MCF 10A (cell line): ENCODE measurements at places on chromosomes 7 and 10. TPM values are rescaled to one million over a fixed set of nuclear protein-coding genes. Genes with fewer than 3 reads are reported as not detected.

GRCh38 chr7:114910787-114911186 is 11.1 kb upstream of the MDFIC start:
- no peak overlapping the region for H3K4me3 ChIP-seq
- H3K4me1 ChIP-seq: no peaks in the 10 kb centered on the region
- no peak overlapping the region for H3K27ac ChIP-seq

DNA sequence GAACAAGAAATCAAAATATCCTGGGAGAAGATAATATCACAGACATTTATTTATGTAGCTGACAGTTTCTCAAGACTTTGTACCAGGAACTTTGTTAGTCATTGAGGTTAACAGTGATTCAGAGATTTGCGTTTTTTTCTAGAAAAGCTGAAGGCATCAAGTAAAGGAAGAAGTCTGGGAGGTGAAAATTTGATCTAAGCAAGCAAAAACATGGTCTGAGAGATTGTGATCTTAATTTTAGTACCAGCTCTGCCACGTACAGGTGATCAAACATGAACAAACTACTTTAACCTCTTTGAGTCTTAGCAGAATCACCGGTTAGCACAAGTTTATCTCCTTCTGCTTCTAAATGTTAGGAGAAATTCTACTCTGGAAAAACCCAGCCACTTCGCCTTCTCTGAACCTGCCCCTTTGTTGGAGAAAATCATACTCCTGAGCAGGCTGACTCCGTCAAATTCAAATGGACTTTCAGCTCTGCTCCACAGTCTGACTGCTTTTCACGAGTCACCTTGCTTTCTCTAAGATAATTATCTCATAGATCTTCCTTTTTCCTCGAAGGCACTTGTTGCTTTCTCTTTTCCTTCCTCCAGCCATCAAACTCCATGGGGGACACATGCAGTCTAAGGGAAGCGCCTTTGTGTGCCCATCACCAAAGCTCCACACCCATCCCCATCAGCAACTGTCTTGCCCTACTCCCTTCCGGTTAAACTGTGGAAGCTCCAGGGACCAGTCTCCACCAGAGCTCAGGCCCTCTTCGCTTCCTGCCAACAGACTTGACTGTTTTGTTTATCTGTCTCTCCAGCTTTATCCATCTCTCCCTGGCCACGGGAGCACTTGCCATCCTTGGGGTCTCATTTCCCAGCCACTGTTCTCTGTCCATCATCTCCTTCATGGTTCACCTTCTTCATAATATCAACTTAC is 86.3 kb downstream of the PRKCQ start:
- no peak overlapping the region for H3K4me3 ChIP-seq
- H3K27ac ChIP-seq: no peak overlapping the region
- H3K4me1 ChIP-seq: peaks cover 18% of the 10 kb centered on the region
- no peaks in the 10 kb centered on the region for H3K36me3 ChIP-seq
- peak; percentile 58 for DNase-seq

DNA sequence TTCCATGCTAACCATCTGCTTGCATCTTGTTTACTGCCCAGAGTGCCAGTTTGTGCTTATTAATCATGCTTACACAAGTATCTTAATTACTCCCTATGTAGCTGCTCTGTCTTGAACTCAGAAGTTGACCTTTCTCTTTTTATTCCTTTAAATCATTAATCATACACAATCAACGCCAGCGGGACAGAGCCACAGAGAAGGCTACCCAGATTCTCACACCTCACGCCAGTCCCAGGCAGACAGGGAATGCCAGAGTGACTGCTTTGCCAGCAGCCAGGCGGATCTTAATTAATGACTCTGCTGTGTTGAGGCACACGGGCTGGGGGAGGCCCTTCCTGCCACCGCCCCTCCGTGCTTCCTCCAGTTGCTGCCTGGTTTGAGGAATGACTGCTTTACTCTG is 229.4 kb downstream of the LRMDA start:
- no peak overlapping the region for H3K4me3 ChIP-seq
- H3K27ac ChIP-seq: no peak overlapping the region
- peaks cover 32% of the 10 kb centered on the region for H3K27me3 ChIP-seq

DNA sequence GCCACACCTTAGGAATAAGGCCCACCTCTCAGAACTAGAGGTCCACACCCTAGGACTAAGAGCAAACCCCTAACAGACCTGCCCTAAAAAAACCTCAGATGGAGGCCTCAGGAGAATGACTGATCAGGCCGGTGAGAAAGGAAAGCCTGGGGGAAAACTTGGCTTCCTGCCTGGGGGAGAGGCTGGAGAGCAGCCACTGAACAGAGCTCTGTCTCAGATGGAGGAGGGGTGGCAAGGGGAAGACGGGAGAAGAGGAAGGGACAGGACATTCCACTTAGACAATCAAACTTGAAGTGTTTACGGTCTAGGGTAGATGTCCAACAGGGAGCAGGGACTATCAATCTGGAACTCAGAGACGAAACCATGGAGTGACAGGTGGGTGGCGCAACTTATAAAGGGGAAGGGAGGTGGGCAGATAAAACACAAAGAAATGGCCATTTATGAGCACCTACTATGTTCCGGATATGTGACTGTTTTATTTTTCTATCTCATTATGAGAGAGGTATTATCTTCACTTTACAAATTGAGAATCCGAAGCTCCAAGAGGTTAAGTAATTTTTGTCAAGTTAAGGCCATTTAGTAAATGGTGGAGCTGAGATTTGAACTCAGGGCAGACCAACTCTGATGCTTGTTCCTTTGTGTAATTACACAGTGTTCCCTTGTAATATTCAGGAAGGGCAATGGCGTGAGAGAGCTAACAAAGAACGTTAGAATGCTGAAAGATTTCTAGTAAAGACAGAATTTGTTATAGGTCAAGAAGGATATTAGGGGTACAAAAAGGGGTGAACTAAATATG is 82.6 kb downstream of the DNMBP start:
- peak overlapping the region; percentile 42 for H3K4me3 ChIP-seq
- H3K27ac ChIP-seq: peak overlapping the region; percentile 44
- peaks cover 5% of the 10 kb centered on the region for H3K36me3 ChIP-seq
- H3K4me1 ChIP-seq: peaks cover 50% of the 10 kb centered on the region
- no peaks in the 10 kb centered on the region for H3K27me3 ChIP-seq
- peak; percentile 73 for DNase-seq

The LIPM gene
- not detected in 2 replicates for total RNA-seq

The ADRA2A gene
- not detected in 2 replicates for total RNA-seq
